ENCODE measurements at places on chromosomes 13 and 19.

DNA sequence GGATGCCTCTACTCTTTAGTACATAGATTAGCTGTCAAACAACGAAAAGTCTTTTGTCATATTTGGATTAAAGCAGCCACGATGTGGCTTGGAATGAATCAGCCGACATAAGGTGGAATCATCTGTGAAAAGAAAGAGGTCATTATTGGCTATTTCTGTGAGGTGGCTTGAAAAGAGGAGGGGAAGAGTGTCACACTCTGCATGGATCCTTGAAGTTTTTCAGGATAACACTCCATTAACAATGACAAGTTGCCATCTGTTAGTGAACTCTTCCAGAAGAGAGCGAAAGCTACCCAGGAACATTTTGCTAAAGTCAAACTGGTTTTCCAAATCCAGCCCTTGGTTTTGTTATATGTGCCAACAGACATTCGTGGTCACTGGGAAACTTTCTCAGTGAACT is 1604.8 kb downstream of the OLFM4 start:
- DNase-seq, result no peak

- no peak for DNase-seq
Measured at GRCh38 chr13:110137680-110138009, 169.3 kb downstream of the COL4A1 start.

- no peak for DNase-seq
Measured at GRCh38 chr13:31027136-31027535, 94.7 kb downstream of the TEX26 start.

GRCh38 chr13:40158218-40158617 is 502.8 kb downstream of the COG6 start:
- DNase-seq, result no peak

DNA sequence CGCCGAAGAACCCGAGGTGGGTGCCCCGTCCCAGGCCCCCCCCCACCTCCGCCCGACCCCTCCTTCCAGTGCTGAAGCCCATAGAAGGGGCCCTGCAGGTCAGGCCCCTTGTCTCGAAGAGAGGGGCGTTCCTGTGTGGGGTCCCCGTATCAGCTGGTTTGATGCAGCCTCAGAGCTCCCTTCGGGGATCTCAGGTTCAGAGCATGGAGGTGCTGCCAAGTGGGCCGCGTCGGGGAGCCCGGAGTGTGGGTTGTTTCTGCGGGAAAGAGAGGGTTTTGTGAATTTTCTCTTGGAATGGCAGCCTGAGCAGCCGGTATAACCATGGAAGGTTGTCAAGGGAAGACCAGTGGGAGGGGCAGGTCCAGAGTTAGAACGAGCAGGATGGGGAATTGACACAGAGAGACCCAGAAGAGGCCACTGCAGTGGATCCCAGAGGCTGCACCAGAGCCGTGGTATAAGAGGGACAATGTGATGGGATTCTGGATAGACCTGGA is 384 bp downstream of the TRAPPC2B start:
- DNase-seq, result no peak

DNA sequence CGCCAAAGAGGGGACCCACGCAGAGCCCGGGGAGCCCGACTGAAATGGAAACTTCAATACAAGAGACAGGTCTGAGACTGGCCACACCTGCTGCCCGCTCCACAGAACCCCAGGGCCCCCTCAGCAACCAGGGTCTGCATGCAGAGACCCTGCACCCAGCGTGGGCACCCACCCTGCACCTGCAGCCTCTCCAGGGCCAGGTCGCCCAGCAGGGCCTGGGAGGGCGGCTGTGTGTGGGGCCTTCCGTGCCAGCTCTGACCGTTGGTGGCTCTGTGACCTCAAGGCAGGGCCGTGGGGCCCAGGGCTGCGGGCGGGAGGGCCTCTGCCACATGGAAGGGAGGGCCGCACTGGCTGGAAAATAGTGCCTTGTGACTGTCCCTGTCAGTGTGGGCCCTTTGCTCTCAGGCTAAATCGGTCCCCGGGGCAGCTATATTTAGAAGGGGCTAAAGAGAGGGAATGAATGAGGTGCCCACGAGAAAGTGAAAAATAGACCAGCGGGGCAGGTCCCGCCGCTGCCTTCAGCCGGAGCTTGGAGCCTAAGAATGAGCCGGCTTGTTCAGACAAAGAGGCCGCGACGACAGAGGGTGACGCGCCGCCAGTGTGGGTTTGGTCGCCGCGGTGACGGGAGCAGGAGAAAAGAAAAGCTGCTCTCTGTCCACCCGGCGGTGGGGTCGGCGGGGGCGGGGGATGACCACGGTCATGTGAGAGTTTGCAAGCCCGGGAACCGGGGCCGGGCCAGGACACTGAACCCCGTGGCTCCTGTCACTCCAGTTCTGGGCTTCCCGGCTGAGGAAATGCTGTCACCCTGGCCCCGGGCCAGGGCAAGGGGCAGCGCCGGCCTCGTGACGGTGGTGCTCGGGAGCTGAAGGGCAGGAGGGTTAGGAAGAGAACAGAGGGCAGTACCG is 70.5 kb downstream of the GADD45B start:
- DNase-seq, result no peak

- peak; percentile 73 for DNase-seq
Measured at GRCh38 chr19:18416778-18417249, 2.4 kb upstream of the SSBP4 start.
